ENCODE measurements at places on chromosomes 2 and 18. TPM values are rescaled to one million over a fixed set of nuclear protein-coding genes. Genes with fewer than 3 reads are reported as not detected.

DNA sequence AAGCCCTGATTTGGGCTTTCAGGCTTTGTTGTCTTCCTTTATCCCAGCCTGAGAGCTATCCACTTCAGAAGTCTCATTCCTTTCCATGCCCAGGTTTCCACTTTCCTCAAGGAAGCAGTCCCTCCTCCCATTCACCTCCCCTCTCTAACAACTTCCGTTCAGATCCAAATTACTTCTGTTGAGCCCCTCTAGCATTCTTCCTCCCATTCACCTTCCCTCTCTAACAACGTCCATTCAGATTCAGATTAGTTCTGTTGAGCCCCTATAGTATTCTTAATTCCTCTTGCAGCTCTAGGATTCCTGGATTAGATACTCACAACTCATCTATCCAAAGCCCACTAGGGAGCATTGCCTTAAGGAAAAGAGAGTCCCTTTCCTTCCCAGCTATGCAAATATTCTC lies 216.8 kb downstream of the RAD51AP2 start:
- no peaks in the 10 kb centered on the region for H3K27me3 ChIP-seq
- no peak for DNase-seq
- H3K4me3 ChIP-seq = no peak overlapping the region
- H3K4me1 ChIP-seq = no peaks in the 10 kb centered on the region

GRCh38 chr18:9861157-9861556 lies 24.6 kb upstream of the TXNDC2 start:
- peaks cover 9% of the 10 kb centered on the region for H3K4me1 ChIP-seq
- DNase-seq = no peak
- H3K27ac ChIP-seq = no peak overlapping the region
- H3K36me3 ChIP-seq = no peaks in the 10 kb centered on the region
- H3K27me3 ChIP-seq = no peaks in the 10 kb centered on the region
- no peak overlapping the region for H3K4me3 ChIP-seq

AGXT gene
- not detected for total RNA-seq

TLX2 gene
- not detected for total RNA-seq

DNA sequence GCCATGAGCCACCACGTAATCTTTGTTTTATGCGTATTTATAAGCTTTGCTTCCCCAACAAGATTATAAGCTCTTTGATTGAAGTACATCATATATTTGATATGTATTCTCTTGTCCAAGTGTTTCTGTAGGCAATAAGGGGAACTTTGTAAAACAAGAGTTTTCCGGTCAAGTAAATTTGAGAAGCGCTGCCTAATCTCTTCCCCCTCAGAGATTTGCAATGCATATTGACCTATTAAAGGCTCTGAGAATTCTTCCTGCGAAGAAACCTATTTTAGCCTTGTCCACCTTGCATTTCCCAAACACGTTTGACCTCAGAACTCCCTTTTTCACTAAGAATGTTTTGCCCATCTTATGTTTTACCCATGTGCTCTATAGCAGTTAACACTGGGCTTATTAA lies 26.9 kb upstream of the CASP10 start:
- H3K4me1 ChIP-seq = peaks cover 26% of the 10 kb centered on the region
- H3K27me3 ChIP-seq = no peaks in the 10 kb centered on the region
- H3K27ac ChIP-seq = peak overlapping the region; percentile 12
- DNase-seq = no peak

GRCh38 chr2:20682167-20682920 lies 15.4 kb downstream of the GDF7 start:
- H3K27me3 ChIP-seq = no peaks in the 10 kb centered on the region
- no peaks in the 10 kb centered on the region for H3K36me3 ChIP-seq
- DNase-seq = no peak
- no peaks in the 10 kb centered on the region for H3K4me1 ChIP-seq

DTYMK gene
- 9.1 TPM for total RNA-seq

POTEJ gene
- 0.06 TPM for total RNA-seq

DNA sequence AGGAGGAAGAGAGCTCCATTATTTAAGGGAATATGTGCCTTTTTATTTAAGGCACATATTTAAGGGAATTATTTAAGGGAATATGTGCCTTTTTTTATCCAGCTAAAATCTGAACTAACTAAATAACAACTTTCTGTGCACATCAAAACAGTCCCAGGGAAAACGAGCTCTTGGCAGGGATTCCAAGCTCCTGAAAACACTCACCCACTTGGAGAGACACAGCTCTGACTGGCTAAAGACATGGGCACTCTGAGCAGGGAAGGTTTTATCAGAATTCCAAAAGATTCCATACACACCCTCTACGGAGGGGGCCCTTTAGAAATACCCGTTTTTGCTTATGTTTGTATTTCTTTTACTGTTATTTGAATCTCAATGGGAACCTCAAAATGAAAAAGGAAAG lies 181.0 kb downstream of the ZNF516 start:
- H3K36me3 ChIP-seq = no peaks in the 10 kb centered on the region
- DNase-seq = no peak

DNA sequence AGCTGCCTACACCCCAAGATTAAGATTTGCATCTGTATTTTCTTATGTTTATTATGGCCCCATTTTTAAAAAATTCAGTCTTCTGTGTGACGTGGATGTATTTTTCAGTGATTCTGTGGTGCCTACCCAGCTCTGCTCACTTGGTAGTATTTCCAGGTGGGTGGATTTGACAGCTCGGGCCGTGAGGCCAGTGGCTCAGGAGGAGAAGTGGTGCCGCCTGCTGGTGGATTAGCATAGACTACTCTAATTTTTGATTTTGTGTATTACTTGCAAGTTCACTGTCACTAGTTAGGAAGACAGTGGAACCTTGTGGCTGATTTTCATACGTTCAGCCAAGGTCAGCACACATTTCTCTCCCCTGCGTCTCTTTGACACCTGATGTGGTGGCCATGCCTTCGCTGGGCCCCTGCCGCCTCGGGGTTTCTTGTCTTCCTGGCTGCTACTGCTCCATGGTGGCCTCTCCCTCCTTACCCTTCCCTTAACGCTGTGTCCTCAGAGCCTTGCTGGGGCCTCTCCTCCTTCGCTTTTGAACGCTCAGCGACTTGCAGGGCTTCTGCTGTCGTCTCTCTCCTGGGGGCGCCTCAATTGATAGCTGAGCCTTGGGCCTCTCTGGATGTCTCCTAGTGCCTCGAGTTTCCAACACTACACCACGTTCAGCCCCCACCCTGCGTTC lies 89.4 kb downstream of the DGKD start:
- DNase-seq = peak; percentile 80
- H3K27me3 ChIP-seq = no peaks in the 10 kb centered on the region
- no peak overlapping the region for H3K27ac ChIP-seq
- no peaks in the 10 kb centered on the region for H3K4me1 ChIP-seq
- no peak overlapping the region for H3K4me3 ChIP-seq
- H3K36me3 ChIP-seq = no peaks in the 10 kb centered on the region
